KG1 (cell line): ENCODE measurements at places on chromosomes 5 and 9.

- no peak for DNase-seq
Observed at GRCh38 chr9:116360989-116361388, 207.4 kb downstream of the PAPPA start.

DNA sequence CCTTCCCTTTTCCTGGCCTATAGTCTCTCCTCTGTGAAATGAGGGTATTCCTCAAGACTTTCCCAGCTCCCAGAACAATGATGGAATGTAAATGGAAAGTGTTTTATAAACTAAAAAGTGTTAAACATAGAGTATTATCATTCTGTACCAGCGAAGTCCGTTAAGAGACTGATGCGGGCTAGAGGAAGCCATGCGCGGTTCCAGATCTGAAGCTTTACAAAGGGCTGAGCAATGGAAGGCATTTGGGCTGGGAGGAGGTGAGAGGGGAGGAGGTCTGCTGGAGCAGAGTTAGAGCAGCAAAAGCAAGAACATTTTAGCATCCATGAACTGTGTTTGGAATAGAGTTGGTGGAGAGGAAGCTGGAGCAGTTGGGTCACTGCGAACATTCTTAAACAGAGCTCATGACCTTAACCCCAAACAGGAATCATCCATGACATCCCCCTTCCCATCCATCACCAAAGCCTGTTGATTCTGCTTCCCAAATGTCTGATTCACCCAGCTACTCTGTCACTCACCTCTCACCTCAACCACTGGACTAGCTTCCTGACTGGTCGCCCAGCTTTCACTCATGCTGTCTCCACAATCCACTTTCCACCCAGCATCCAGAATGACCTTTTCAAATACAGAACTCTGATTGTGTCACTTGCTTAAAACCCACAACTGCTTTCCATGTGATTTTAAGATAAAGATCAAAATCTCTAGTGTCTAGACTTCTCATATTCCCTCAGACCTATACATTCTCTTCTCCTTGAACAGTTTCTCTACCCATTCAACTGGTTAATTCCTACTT, 37.1 kb downstream of the CDK5RAP2 start:
- DNase-seq: no peak

GRCh38 chr5:76580981-76581380, 42.2 kb downstream of the F2RL2 start:
- DNase-seq: no peak

- peak; percentile 36 for DNase-seq
Observed at GRCh38 chr5:74326571-74327338, 313.8 kb downstream of the ENC1 start.

DNA sequence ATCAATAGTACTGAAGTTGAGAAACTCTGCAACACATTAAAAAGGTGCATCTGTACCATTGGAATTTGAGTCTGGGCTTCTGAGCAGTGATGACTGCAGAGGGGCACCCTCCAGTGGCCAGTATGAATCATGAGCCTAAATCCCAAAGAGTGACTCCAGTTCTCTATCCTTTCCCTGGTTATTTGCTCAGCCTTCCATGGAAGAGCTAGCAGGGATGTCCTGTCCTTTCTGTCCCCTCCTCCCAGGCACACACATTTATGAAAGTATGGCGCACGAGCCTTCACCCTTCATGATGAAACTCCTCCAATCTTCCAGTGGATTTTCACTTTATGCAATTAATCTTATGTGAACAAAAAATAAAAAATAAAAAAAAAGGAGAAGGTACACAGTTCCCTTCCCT, 81.0 kb downstream of the ESM1 start:
- no peak for DNase-seq
